ENCODE measurements at places on chromosomes 4 and X. TPM values are rescaled to one million over a fixed set of nuclear protein-coding genes. Genes with fewer than 3 reads are reported as not detected.

Gene PITX2
- 2.6 TPM for polyA plus RNA-seq

Gene ZAR1
- polyA plus RNA-seq = 1.5 TPM

Gene BCORL1
- 27.7 TPM for polyA plus RNA-seq

Gene CT45A10
- polyA plus RNA-seq = 10.0 TPM

Gene CNKSR2
- polyA plus RNA-seq = 2.1 TPM

Measured in testis (tissue), 5 donors.